ENCODE measurements at places on chromosomes 6 and 20. TPM values are rescaled to one million over a fixed set of nuclear protein-coding genes. Genes with fewer than 3 reads are reported as not detected.

IL20RA gene
- total RNA-seq: 0.36 TPM

NKAIN4 gene
- total RNA-seq: 35.0 TPM

PRSS16 gene
- not detected for total RNA-seq

DUSP15 gene
- total RNA-seq: 6.1 TPM

TRAPPC3L gene
- not detected for total RNA-seq

ADGRB3 gene
- total RNA-seq: 237 TPM

COL21A1 gene
- 15.5 TPM for total RNA-seq

GDAP1L1 gene
- total RNA-seq: 55.4 TPM

ADAM33 gene
- total RNA-seq: 6.3 TPM

RGS17 gene
- total RNA-seq: 60.7 TPM

CALHM5 gene
- total RNA-seq: 0.91 TPM

NKAIN2 gene
- total RNA-seq: 36.6 TPM

Measured in cerebellum (tissue), 4 donors.